Subcutaneous preadipocyte (primary cell): ENCODE measurements at places on chromosomes 16 and 17. TPM values are rescaled to one million over a fixed set of nuclear protein-coding genes. Genes with fewer than 3 reads are reported as not detected.

Gene SOX15
- 0.20 TPM in 1 of 2 replicates, not detected in the other for total RNA-seq

Gene HAP1
- total RNA-seq, result not detected in 2 replicates

Gene SLC5A11
- total RNA-seq, result not detected in 2 replicates

Gene TPSG1
- not detected in 2 replicates for total RNA-seq

Gene HSPB9
- not detected in 2 replicates for total RNA-seq

Gene HIGD1B
- not detected in 2 replicates for total RNA-seq

Gene SMPD3
- total RNA-seq, result under 0.01 TPM in 1 of 2 replicates, not detected in the other

Gene OR1F1
- not detected in 2 replicates for total RNA-seq

Gene HSD17B1
- 1.5 and 4.3 TPM in 2 replicates for total RNA-seq

Gene LRRC37A
- total RNA-seq, result 1.1 and 4.5 TPM in 2 replicates

Gene UTS2R
- not detected in 2 replicates for total RNA-seq

Gene ZPBP2
- not detected in 2 replicates for total RNA-seq

Gene KRT33A
- not detected in 2 replicates for total RNA-seq

Gene RAB26
- total RNA-seq, result under 0.01 and 0.20 TPM in 2 replicates

Gene CNTD1
- total RNA-seq, result not detected in 2 replicates

Gene NHLRC4
- 0.37 and 0.59 TPM in 2 replicates for total RNA-seq

Gene CHRNE
- total RNA-seq, result 0.37 TPM in 1 of 2 replicates, not detected in the other

Gene NR1D1
- 2.6 and 3.1 TPM in 2 replicates for total RNA-seq

Gene TEX19
- total RNA-seq, result under 0.01 TPM in 1 of 2 replicates, not detected in the other
